ENCODE measurements at places on chromosomes 13 and 19. TPM values are rescaled to one million over a fixed set of nuclear protein-coding genes. Genes with fewer than 3 reads are reported as not detected.

The AZU1 gene
- total RNA-seq = not detected

The FCER2 gene
- total RNA-seq = not detected

The ZNF181 gene
- 15.6 TPM for total RNA-seq

The COG6 gene
- total RNA-seq = 11.6 TPM
